ENCODE measurements at places on chromosomes 5 and 9. TPM values are rescaled to one million over a fixed set of nuclear protein-coding genes. Genes with fewer than 3 reads are reported as not detected.

Gene IL5
- total RNA-seq = not detected

Gene RASGRF2
- total RNA-seq = 23.6 TPM

Gene CFAP157
- total RNA-seq = not detected

Gene EIF4EBP3
- total RNA-seq = 1.9 TPM

GRCh38 chr5:157766902-157767301 lies 23.4 kb downstream of the LSM11 start:
- DNase-seq = no peak

- no peak for DNase-seq
These were observed 38.5 kb downstream of the UBTD2 start for GRCh38 chr5:172245046-172245445.

GRCh38 chr9:134890155-134890495 lies 9.5 kb downstream of the FCN2 start:
- no peak for DNase-seq

- peak; percentile 73 for DNase-seq
These were observed 5.5 kb upstream of the AQP3 start for GRCh38 chr9:33452828-33453271.

DNA sequence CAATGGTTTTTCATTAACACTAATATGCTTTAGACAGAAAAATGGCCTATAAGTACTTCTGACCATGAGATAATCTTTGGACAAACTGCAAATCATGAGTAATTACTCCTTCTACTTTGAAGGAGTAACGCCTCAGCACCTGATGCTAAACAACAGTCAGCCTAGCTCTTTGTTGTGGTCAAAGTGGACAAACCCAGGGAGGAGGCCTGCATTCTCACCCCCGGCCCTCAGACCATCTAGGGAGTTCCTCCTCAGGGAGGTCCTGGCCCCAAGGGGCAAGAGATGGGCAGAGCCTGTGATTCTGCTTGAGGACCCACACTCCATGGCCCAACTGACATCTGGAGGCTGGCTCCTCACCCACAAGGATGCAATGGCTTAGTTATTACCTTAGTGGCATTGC lies 48.2 kb upstream of the ANGPTL2 start:
- DNase-seq = no peak

DNA sequence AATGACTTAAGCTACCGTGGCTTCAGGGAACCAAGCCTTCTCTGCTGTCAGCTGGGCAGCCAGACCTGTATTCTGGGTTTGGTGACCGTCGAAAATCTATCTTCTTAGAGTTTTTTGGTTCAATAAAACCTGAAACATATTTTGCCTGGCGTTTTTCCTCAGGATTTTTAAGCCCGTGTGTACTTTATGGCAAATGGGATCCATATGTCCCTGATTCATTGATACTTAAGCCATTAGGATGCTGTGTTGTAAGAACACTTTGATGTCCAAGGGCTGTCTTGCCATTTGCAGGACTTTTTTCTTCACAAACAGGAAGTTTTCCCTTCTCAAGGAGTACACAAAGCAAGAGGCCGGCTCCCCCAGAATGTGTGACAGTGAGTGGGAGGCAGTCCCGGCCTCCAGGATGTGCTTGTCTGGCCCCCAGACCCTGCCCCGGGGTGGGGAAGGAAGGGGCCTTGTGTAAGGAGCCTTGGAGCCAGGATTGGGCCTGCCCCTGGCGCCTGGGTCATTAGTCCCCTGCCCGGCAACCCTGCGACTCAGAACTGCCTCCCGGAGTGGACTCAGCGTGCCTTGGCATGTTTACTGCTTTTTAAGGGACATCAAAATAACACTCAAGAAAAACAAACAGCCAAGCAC lies 83.4 kb upstream of the SMIM23 start:
- DNase-seq = no peak

DNA sequence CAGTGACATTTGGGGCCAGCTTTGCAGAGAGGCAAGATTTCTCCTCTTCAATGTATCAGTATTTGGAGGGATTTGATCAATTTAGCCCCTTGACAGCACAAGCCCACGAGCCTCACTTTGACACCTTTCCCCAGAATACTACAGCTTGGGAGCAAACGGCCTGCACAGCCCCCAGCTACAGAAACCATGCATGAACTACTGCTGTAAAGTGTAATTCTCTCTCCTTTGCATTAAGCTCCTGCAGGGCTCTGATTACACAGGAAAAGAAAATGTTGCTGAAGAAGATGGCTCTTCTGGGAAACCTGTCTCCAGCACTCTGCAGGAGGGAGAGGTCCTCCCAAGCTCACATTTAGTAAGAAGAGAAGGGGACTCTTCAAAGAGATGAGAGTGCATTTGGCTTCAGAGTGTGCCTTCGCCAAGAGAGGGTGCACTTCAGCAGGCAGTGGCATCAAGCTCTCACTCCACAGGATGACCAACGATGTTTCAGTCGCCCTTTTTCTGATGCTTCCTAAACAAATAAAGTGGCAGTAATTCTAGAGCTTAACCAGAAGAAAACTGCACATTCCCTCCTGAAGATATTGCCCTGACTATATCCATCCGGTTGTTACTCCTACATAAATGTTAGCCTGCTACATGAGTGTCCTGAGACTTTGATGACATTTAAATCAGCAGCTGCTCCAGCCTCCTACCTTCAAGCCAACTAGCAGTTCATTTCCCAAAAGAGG lies 272.2 kb downstream of the AUH start:
- DNase-seq = peak; percentile 52

DNA sequence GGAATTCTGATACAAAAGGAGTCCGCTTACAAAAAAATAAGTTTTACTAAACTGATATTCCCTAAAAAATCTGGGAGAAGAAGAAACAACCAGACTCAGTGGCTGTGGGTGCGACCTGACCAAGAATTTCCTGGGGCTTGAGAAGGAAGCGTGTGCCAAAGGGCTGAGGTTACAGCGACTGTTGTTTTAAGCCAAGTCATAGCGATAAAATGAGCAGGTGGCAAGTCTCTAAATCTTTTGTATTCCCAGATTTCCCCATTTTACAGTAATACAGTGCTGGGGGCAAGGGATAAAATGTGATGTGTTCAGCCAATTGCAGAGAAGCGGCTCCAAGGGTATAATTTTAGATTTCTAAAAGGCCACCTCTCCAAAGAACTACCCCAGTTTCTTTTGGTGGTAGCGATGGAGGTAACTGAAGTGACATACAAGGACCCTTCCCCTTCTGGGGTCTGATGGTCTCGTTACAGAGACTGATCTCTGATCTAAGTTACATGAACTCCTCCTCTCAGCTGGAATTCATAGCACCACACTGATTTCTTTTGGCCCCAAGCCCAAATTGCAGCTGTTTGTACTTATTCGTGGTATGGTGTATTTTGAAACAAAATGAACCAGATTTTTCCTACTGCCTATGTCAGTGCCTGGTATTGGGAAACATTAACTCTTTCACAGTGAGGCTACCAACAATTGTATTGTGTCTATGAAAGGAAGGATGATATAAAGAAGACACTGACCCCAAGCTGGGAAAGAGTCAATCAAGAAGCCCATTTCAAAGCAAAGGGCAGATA lies 41.6 kb downstream of the LPAR1 start:
- DNase-seq = no peak

GRCh38 chr9:21624675-21625644 lies 142.8 kb upstream of the IFNE start:
- DNase-seq = no peak

- no peak for DNase-seq
These were observed 16.5 kb downstream of the BRD3 start for GRCh38 chr9:134051319-134051718.

All from HepG2 (cell line).